ENCODE measurements at places on chromosomes 3 and 15. TPM values are rescaled to one million over a fixed set of nuclear protein-coding genes. Genes with fewer than 3 reads are reported as not detected.

The HACD3 gene
- 28.0 TPM for total RNA-seq

The XIRP1 gene
- not detected for total RNA-seq

The CFAP100 gene
- not detected for total RNA-seq

DNA sequence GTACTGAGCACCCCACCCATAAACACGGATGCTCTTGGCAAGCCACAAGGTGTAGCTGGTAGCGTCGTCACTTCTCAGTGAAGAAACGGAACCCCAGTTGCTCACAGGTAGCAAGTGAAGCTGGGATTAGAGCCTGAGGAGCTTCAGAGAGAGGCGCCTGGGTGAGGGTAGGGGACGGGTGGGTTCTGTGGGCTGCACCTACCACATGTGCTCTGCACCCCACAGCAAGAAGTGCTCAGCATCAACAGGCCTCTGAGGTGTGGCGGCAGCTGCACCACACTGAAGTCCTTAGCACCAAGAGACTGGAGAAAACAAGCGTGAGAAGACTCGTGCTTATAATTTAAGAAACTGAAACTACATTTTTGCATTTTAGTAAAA, 9.8 kb downstream of the MAP6D1 start:
- DNase-seq, result peak; percentile 47
- peaks cover 52% of the 10 kb centered on the region for H3K36me3 ChIP-seq
- H3K27me3 ChIP-seq, result no peaks in the 10 kb centered on the region
- H3K4me3 ChIP-seq, result no peak overlapping the region
- H3K4me1 ChIP-seq, result no peaks in the 10 kb centered on the region

DNA sequence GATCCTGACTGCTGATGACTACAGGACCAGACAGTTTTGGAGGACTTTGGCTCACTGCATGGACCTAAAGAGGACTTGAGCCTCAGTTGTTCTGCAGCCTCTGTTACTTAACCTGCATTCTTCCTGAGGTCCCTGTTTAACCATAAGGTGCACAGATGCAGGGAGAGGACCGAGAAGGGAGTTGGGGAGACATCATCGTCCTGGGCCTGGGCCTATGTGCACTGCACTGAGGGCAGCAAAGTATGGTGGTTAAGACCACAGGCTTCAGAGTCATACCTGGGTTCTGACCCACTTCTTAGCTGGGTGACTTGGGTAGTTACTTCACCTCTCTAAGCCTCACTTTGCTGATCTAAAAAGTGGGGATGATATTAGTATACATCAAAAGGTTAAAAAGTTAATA, 21.9 kb downstream of the KY start:
- no peak overlapping the region for H3K4me3 ChIP-seq
- no peaks in the 10 kb centered on the region for H3K27me3 ChIP-seq
- H3K4me1 ChIP-seq, result no peaks in the 10 kb centered on the region

The TMEM108 gene
- total RNA-seq, result 1.9 TPM

GRCh38 chr3:169286992-169287391, 376.5 kb downstream of the MECOM start:
- no peaks in the 10 kb centered on the region for H3K4me1 ChIP-seq
- H3K36me3 ChIP-seq, result no peaks in the 10 kb centered on the region
- no peak overlapping the region for H3K4me3 ChIP-seq
- no peak for DNase-seq

GRCh38 chr3:69367586-69367985, 18.3 kb downstream of the FRMD4B start:
- no peak overlapping the region for H3K4me3 ChIP-seq
- no peak for DNase-seq
- peak overlapping the region; percentile 78 for H3K27ac ChIP-seq

GRCh38 chr3:101623656-101624055, 49.7 kb downstream of the PCNP start:
- no peaks in the 10 kb centered on the region for H3K4me1 ChIP-seq
- no peak overlapping the region for H3K4me3 ChIP-seq
- H3K27me3 ChIP-seq, result no peaks in the 10 kb centered on the region
- H3K27ac ChIP-seq, result no peak overlapping the region
- no peaks in the 10 kb centered on the region for H3K36me3 ChIP-seq
- no peak for DNase-seq

GRCh38 chr3:192281207-192281880, 446.0 kb downstream of the FGF12 start:
- H3K4me3 ChIP-seq, result no peak overlapping the region
- no peaks in the 10 kb centered on the region for H3K27me3 ChIP-seq
- no peaks in the 10 kb centered on the region for H3K36me3 ChIP-seq

GRCh38 chr3:122931636-122932035, 95.9 kb downstream of the SEMA5B start:
- no peaks in the 10 kb centered on the region for H3K36me3 ChIP-seq
- DNase-seq, result no peak
- H3K4me1 ChIP-seq, result no peaks in the 10 kb centered on the region
- H3K27me3 ChIP-seq, result no peaks in the 10 kb centered on the region

GRCh38 chr3:124848300-124848699, 38.9 kb downstream of the ITGB5 start:
- H3K36me3 ChIP-seq, result no peaks in the 10 kb centered on the region
- H3K4me3 ChIP-seq, result no peak overlapping the region
- no peak for DNase-seq
- no peak overlapping the region for H3K27ac ChIP-seq
- H3K4me1 ChIP-seq, result peaks cover 6% of the 10 kb centered on the region
- no peaks in the 10 kb centered on the region for H3K27me3 ChIP-seq

The RTP3 gene
- not detected for total RNA-seq

The FAM3D gene
- not detected for total RNA-seq

The COL6A5 gene
- total RNA-seq, result 0.07 TPM

The GOLGA8S gene
- total RNA-seq, result 0.26 TPM

DNA sequence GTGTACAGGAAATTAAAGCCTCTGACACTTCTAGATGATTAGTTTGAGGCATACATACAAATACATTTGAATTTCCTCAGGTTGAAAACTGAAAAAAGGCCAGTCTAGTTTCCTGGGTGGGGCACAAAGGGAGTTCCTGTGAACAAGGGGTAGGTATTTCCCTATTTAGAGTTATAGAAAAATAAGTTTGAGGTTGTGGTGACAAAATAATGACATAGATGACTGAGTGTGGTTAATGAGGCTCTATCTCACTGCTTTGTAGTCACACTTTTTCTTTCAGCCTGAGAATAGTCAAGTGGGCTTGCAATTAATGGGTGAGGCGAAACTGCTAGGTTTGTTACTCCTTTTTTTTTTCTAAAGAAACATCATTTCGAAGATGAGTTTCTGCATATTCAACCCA, 4.3 kb downstream of the SLCO3A1 start:
- peak overlapping the region; percentile 97 for H3K27ac ChIP-seq
- H3K4me3 ChIP-seq, result peak overlapping the region; percentile 89
- peaks cover 87% of the 10 kb centered on the region for H3K4me1 ChIP-seq
- DNase-seq, result no peak
- no peaks in the 10 kb centered on the region for H3K36me3 ChIP-seq

DNA sequence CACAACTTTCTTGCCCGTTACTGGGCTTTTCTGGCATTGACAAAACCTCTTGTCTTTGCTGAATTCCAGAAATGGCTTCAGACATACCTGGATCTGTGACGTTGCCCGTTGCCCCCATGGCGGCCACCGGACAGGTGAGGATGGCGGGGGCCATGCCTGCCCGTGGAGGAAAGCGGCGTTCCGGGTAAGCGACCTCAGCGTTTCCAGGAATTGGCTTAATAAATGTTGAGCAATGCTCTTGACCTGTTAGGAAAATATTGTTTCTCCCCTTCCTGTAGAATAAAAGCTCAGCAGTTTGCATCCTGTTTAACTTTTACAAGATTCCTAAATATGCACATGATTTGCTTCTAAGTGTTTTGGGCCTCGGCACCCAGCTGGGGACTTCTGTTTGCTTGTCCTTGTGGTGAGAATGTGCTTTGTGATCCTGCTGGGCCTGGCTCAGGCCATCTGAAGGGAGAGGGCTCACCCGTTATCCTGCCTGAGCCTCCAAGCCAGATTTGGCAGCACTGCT, 46.7 kb downstream of the ARNT2 start:
- peak overlapping the region; percentile 62 for H3K27ac ChIP-seq
- no peaks in the 10 kb centered on the region for H3K27me3 ChIP-seq
- H3K36me3 ChIP-seq, result no peaks in the 10 kb centered on the region
- H3K4me3 ChIP-seq, result no peak overlapping the region

The CD96 gene
- total RNA-seq, result 43.9 TPM

GRCh38 chr3:138833899-138834595, 681 bp downstream of the PIK3CB start:
- H3K4me1 ChIP-seq, result peaks cover 32% of the 10 kb centered on the region
- H3K27me3 ChIP-seq, result no peaks in the 10 kb centered on the region
- H3K36me3 ChIP-seq, result no peaks in the 10 kb centered on the region
- H3K4me3 ChIP-seq, result peak overlapping the region; percentile 93
- DNase-seq, result no peak
- H3K27ac ChIP-seq, result peak overlapping the region; percentile 81

DNA sequence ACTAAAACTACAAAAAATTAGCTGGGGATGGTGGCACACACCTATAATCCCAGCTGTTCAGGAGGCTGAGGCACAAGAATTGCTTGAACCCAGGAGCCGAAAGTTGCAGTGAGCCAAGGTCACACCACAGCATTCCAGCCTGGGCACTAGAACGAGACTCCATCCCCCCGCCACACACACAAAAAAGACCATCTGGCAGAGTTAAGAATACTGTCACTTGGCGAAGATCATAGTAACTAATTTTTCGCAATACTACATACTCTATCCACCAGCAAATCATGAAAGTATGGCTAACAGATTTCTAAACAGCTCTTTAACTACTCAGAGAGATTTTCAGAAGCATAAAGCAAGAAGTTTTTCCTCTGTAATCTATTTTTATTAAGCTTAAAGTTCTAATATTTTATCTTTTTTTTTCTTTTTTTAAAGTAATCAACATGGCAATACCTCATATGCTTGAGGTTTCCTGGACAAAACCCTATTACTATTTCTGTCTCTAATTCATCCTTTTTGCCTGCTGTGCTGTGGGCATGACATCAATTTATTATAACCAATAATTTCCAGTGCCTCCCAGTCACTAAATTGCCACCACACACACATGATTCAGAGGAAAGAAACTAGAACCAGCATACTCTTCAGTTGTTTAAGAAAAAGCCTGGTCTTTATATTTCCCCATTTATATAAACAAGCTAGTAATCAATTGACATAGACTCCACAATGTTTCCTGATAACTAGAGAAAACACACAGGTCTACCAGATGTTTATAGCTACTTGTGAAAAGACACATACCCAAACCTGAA, 46.9 kb downstream of the CHSY1 start:
- peaks cover 66% of the 10 kb centered on the region for H3K4me1 ChIP-seq
- no peaks in the 10 kb centered on the region for H3K36me3 ChIP-seq
- no peak overlapping the region for H3K27ac ChIP-seq
- H3K4me3 ChIP-seq, result no peak overlapping the region
- no peaks in the 10 kb centered on the region for H3K27me3 ChIP-seq

GRCh38 chr3:35705904-35706303, 66.6 kb downstream of the ARPP21 start:
- H3K4me3 ChIP-seq, result no peak overlapping the region
- no peaks in the 10 kb centered on the region for H3K36me3 ChIP-seq
- no peak overlapping the region for H3K27ac ChIP-seq
- no peaks in the 10 kb centered on the region for H3K4me1 ChIP-seq
- no peak for DNase-seq
- H3K27me3 ChIP-seq, result no peaks in the 10 kb centered on the region

The GRAMD1C gene
- 7.1 TPM for total RNA-seq

The AMOTL2 gene
- total RNA-seq, result 30.2 TPM

GRCh38 chr15:98597666-98598065, 50.7 kb upstream of the IGF1R start:
- H3K27ac ChIP-seq, result no peak overlapping the region
- peaks cover 4% of the 10 kb centered on the region for H3K4me1 ChIP-seq
- H3K4me3 ChIP-seq, result no peak overlapping the region
- no peaks in the 10 kb centered on the region for H3K36me3 ChIP-seq
- DNase-seq, result no peak
- no peaks in the 10 kb centered on the region for H3K27me3 ChIP-seq

DNA sequence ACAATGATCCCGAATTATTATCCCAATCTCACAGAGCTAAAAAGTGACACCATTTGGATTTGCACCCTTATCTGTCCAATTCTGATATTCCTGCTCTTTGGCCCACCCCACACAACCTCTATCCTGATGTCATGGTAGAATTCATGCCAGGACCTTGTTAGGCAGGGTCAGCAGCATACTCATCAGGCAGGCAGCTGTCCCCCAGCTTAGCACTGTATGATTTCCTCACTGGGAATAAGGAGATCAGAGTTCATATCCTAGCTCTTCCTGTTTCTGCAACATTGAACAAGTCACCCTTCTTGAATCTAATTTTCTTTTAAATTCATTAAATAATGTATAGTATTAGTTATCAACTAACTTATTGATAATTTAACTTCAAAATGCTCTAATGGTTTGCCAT, 12.0 kb upstream of the C3orf80 start:
- H3K4me3 ChIP-seq, result no peak overlapping the region
- no peaks in the 10 kb centered on the region for H3K36me3 ChIP-seq
- no peaks in the 10 kb centered on the region for H3K4me1 ChIP-seq
- H3K27ac ChIP-seq, result no peak overlapping the region

The ISLR2 gene
- total RNA-seq, result 3.0 TPM

GRCh38 chr15:52636459-52636858, 42.7 kb downstream of the ATOSA start:
- peaks cover 11% of the 10 kb centered on the region for H3K36me3 ChIP-seq
- no peaks in the 10 kb centered on the region for H3K4me1 ChIP-seq
- H3K27me3 ChIP-seq, result no peaks in the 10 kb centered on the region
- no peak overlapping the region for H3K4me3 ChIP-seq

DNA sequence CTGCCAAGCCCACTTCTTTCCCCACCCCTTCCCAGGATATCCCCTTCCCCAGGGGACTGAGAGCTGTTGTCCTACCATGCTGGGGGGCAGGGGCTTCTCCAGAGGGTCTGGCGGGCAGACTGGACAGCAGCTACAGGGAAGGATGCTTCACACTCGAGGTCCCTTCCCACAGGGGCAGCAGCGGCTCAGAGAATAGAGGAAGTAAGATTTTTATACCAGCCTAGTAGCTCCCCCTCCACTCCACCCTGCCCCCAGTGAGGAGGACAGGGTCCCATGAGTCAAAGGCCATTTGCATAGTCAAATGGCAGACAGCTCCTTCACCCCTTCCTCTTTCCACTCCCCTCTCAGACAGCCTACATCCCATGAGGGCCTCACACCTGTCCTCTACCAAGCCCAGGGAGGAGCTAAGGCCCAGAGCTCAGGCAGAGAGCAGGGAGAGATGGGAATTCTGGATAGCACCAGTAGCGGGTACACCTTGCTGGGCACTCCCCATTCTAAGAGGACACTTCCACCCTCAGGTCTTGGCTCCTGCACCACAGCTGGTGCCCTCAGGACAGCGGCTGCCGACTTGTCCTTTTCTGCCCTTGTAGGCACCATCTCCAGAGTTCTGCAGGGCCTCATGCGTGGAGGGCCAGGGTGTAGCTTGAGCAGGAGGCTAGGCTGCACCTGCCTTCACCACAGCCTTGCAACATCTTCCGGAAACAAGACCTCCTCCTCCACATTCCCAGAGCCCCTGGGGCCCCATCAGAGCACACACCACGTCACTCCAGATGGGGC, at the start of gene TLR9:
Gene TLR9, minus strand, starts transcription at position 194 of the 777 bp plus-strand sequence. Its CDS starts 116 bp downstream, at position 78.
- H3K36me3 ChIP-seq, result peaks cover 69% of the 10 kb centered on the region
- H3K27ac ChIP-seq, result peak within 1 kb of the TSS; percentile 82
- peaks cover 58% of the 10 kb centered on the region for H3K4me1 ChIP-seq
- peak; percentile 87 for DNase-seq
- peak within 1 kb of the TSS; percentile 22 for H3K4me3 ChIP-seq

All from spleen (tissue), 13 donors.